ENCODE measurements at places on chromosomes 5 and 9.

- no peak for DNase-seq
These were observed 8.9 kb upstream of the DBN1 start for GRCh38 chr5:177482359-177482795.

DNA sequence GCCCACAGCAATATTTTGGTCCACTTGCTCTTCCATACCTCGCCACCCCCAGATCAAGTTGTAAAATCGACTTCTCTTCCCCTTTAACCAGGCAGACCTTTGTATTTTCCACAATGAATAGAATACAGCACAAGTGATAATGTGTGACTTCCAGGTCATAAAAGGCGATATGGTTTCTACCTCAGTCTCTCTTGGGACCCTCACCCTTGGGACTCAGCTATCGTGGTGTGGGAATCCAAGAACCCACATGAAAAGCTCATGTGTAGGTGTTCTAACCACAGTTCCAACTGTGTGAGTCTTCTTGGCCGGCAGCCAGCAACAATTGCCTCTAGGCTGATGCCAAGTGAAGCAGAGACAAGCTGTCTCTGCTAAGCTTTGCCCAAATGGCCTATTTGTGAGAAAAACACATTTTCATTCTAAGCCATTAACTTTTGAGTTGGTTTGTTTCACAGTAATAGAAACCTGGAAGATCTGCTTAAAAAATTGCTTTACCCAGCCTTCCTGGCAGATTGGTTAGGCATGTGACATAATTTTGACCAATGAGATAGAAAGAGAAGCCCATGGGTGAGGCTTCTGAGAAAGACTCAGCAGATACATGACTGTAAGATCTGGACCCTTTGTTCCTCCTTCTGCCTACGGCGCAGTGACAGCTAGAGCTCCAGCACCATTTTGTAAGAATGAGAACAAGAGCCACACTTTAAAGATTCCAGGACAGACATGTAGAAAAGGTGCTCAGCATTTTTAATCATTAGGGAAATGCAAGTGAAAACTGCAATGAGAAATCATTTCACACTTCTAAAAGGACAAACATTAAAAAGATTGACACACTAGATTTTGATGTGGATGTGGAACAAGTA, 18.3 kb upstream of the MLLT3 start:
- no peak for DNase-seq

GRCh38 chr9:78294290-78295176, 2.4 kb upstream of the PSAT1 start:
- no peak for DNase-seq

GRCh38 chr5:112412346-112412745, 6.7 kb downstream of the EPB41L4A start:
- no peak for DNase-seq

DNA sequence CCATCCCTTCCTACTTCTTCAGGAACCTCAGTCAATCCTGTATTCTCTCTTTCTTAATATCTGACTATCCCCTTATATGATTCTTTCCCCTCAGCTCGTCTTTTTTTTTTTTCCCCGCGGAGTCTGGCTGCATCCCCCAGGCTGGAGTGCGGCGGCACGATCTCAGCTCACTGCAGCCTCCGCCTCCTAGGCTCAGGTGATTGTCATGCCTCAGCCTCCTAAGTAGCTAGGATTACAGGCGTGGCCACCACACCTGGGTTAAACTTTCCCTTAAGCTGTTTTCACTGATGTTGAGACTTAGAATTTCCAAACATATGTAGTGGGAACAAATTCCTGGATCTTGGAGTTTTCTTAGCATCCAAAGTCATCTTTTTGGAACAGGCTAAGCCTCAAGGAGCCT, 13.3 kb upstream of the RUSC2 start:
- no peak for DNase-seq

- no peak for DNase-seq
These were observed 161.2 kb downstream of the ZNF462 start for GRCh38 chr9:107024193-107024592.

DNA sequence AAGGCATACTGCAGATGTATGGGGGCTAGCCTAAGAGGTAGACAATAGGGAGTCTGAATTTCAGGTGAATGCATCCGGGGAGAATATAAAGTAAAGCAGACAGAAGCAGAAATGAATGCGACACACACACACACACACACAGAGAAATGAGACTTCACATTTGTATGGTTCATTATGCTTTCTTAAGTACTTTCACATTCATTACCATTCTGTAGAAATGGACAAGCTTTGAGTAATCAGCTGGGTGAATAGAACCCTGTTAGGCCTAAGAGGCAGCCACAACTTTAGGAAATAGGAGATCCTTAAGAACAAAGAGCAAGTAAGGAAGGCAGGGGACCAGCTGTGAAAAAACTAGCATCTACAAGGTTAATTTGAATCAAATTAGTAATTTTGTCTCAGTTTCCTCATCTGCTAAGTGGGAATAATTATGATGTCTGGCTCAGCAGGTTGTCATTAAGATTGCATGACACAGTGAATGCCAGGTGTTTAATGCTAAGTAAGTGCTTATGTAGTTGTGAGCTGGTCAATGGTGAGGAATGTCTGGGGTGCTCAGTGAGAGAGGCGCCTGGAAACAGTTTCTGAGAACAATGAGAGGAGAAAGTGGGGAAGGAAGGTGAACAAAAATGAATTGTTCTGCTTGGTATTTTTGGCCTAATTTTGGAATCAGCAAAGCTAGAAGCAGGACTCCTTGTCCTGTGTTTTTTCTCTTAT, 265.8 kb upstream of the CLINT1 start:
- no peak for DNase-seq

DNA sequence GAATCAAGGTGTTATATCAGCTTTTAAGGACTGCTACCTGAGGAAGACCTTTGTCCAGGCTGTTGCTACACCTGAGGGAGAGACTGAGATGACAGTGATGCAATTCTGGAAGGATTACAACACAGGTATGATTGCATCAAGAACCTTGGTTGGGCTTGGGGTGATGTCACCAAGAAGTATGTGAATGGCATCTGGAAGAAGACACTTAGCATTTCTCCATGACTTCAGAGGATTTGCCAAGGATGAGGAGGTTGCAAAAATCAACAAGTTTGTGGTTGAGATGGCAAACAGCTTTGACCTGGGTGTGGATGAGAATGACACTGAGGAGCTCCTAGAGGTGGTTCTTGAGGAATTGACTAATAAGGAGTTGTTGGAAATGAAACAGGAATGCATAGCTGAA, 67.9 kb upstream of the PANK3 start:
- no peak for DNase-seq

- no peak for DNase-seq
These were observed 39.5 kb downstream of the TXNDC8 start for GRCh38 chr9:110298043-110298605.

DNA sequence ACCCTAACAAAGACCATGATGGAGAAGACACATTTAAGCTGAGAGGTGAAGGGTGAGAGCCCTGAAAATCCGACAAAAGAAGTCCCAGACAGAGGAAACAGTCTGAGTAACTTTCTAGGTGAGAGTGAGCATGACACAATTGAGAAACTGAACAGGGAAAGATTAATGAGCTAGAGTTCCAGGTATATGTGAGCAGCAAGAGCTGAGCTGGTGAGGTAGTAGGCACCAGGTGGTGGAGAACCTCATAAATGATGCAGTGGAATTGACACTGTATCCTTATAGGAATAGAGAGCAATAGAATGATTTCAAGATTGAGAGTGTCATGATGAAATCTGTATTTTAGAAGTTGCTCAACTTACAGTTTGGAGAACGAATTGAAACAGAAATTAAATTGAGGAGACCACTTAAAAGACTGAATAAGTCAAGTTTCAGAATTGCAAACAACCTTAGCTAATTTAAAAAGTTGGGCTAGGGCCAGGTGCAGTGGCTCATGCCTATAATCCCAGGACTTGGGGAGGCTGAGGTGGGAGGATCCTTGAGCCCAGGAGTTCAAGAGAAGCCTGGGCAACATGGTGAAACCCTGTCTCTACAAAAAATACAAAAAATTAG, 89.8 kb downstream of the NREP start:
- DNase-seq: no peak

- DNase-seq: no peak
These were observed 26.0 kb downstream of the ERP44 start for GRCh38 chr9:100072805-100073204.

DNA sequence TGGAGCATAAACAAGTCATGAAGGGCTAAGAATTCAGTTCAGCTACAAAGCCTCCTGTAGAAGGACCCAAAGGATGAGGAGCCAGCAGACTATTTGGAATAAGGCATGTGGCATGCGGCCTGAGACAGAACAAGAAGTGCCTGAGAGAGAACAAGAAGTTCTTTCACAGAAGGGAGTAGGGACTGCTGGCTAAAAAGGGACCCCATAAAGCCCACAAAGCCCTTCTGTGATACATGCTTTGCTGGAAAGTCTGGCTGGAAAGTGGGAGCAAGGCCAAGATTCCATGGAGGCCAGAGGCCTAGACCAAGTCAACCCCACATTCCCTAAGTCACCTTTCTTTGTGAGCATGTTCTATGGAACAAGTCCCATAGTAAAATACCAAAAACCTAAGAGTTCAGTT, 35.9 kb upstream of the UBAP2 start:
- no peak for DNase-seq

DNA sequence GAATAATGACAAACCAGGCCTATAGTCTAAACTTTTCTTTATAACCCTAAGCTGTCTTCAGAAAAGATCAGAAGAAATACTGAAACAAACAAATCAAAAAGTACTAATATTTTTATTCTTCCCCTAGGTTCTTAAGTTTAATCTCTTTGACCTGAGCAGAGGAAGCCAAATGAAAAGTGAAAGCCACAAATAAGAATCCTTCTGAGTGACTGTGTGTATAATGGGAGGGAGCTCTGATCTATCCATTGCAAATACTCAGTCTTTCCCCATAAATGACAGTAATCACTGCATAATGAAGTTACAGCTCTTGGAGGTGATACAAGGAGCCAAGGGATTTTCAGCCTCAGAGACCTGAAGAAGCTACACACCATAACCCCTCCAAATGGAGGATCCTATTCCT, 126.9 kb upstream of the ATP10B start:
- DNase-seq: no peak

DNA sequence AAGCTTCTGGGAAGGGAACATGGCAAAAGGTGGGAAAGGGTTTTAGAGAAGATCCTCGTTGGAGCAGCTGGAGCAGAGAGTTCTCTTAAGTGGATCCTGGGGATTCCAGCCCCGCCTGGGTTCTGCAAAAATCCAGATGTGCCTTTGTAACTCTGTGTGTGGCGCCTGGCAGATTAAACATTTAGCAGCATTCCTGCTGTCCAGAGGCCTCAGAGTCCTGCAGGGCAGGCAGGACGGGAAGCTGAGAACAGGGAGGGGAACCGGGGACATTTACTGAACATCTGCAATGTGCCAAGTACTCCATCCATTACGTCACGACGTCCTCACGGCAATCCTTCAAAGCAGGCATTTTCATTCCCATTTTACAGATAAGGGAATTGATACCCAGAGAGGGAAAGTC, 6.0 kb downstream of the EIF4E1B start:
- no peak for DNase-seq

GRCh38 chr5:172123269-172123692, 64.7 kb downstream of the STK10 start:
- DNase-seq: no peak

GRCh38 chr5:124309241-124309980, 437.0 kb downstream of the ZNF608 start:
- DNase-seq: no peak

GRCh38 chr5:173473288-173473687, 143.2 kb downstream of the BOD1 start:
- DNase-seq: no peak

DNA sequence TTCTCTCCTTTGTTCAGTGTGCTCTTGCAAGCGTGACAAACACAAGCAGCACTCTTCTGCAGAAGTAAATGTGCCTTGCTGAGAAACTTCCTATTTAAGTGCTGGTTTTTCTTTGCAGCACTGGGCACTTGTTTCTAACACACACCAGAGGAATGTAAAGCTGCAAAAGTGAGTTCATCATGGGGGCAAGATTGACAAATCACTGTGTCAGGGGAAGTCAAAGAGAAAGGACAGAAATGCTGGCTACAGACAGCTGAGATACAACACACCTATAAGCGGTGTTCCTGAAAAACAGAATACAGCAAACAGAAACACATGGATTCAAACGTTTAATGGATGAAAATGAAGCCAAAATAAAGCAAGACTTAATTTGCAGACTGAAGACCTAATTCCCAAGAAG, 19.6 kb downstream of the ROR2 start:
- DNase-seq: no peak

DNA sequence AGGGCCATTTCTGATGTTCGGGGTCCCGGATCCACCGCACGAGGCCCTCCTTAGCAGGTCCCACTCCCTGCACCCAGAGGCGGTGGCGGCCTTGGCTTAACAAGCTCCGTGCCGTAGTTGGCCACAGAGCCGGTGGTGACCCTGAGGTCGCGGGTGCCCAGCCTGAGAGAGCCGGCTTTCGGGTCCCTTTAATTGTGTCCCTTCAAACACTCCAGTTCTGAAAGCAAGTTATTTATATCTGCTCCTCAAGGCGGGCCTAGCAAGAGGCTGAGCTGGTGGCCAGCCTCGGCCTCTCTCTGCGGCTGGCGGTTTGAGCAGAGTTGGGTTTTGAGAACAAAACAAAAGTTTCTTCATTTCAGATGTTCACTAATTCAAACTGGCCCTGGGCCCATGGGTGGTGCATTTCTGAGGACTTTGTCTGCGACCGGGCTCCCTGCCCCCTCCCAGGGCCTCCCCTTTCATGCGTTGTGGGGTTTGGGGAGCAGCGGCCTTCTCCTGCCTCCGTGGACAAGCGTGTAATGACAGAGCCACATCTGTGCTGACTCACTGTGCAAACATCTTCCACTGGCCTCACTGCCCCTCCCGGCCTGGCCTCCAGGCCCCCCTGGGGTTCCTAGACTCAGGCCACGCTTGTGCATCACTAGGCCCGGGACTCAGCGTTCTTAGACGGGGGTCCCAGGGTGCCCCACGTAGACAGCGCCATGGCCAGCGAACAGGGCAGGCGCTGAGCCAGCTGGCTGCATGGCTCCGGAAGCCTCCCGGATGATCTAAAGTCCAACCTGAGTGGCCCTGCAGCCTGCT, 49.4 kb upstream of the COL5A1 start:
- DNase-seq: no peak

- no peak for DNase-seq
These were observed 471.1 kb downstream of the PLK2 start for GRCh38 chr5:57988813-57989212.

GRCh38 chr9:37430841-37431597, 8.5 kb downstream of the GRHPR start:
- no peak for DNase-seq

DNA sequence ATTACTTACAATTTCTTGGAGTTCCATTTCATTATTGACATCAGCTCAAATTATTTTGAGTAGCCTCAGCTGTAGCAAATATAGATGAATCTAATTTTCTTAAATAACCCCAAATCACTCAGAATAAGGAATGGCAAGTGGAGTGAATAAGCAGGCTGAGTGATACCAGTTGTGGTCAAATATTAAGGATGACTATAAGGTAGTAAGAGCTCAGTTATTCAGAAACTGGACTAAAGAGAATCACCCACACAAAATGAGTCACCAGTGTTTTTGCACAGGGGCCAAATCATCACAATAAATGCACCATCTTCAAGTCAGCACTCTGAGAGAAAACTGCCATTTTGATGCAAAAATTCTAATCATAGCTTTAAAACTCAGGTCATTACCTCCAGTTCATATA, 128.9 kb upstream of the TARS1 start:
- no peak for DNase-seq

GRCh38 chr5:98085593-98085992, 687.9 kb upstream of the RGMB start:
- DNase-seq: no peak
